ENCODE measurements at places on chromosomes 4 and X. TPM values are rescaled to one million over a fixed set of nuclear protein-coding genes. Genes with fewer than 3 reads are reported as not detected.

- no peak for DNase-seq
These were observed 339.6 kb downstream of the ANKRD50 start for GRCh38 chr4:124372916-124373315.

- no peak for DNase-seq
These were observed 824.0 kb downstream of the RAPGEF2 start for GRCh38 chr4:159926871-159927270.

GRCh38 chr4:37220685-37221084 is 23.9 kb upstream of the NWD2 start:
- DNase-seq: no peak

- DNase-seq: no peak
These were observed 389.9 kb upstream of the EMCN start for GRCh38 chr4:100907465-100908454.

DNA sequence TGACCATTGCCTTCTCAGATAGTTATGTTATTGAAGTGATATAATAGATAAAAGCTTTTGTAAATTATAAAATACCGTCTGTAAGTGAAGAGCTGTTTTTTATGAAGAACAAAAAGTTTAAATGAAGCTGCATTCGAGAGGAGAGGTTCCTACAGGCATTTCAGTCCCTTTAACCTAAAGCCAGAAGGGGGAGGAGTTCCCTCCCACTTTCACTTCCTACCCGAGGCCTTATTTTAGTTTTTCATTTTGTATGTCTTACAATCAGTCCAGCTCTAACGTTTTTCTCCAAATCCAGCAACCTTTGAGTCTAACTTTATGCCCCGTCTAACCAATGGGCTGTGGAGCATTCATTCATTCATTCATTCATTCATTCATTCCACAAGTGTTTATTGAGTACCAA is 16.5 kb upstream of the SOX3 start:
- DNase-seq: no peak

DNA sequence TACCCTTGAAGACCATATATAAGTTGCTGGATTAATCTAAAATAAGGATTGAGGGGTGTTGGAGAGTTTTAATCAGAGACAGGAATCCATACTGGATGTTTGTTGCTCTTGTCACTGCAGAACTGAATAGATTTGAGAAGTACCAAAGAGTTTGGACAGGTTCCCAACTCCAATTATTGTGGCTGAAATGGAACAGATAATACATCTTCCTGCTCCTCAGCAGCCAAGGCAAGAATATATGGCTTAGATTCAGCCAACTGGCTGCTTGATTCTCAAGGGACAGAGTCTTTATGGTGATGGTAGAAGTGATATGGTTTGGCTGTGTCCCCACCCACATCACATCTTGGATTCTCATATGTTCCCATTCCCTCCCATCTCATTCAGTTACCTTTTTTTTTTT is 97.0 kb upstream of the PDHA2 start:
- DNase-seq: no peak

DNA sequence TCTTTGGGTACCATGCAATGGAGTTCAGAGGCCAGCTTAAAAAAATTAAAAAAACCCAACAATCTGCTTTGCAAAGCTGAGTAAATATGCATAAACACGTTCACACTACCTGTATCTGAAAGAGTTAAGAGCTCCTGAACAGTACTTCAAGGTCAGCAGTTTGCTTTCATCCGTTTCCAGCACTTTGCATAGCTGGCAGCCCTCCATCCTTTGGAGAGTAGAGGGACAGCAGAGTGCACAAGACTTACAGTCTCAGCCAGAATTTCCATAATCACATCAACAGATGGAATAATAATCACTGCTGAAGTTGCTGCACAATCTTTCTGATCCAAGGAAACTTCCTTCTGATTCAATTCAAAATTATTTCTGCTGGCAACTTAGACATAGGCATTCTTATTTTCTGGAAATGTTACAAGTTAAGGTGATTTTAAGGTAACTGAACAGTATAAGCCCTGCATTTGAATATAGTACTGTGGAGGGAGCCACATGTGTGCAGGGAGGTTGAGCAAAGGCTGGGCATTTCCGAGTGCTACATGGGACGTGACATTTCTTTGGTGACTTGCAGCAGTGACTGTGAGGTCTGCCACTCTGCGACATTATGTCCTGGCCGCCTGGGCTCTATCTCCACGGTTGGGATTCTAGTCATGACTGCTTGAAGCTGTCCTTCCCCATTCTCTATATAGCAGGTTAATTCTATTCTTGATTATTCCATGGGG is 73.5 kb upstream of the EMCN start:
- DNase-seq: no peak

DNA sequence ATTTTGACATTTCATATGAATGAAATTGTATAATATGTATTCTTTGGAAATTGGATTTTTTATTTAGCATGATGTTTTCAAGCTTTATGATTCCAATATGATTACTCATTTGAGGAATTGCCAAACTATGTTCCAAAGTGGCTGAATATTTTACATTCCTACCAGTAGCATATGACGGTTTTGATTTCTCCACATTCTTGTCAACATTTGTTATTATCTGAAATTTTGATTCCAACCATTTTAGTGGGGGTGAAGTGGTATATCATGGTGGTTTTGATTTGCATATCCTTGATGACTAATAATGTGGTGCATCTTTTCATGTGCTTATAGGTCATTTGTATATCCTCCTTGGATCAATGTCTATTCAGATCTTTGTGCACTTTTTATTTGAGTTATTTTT is 2.6 kb upstream of the BEX1 start:
- no peak for DNase-seq

The RTL3 gene
- 6.5 TPM for total RNA-seq

The LGI2 gene
- total RNA-seq: 26.9 TPM
